ENCODE measurements at places on chromosomes 4 and X.
A peak's percentile ranks its signal among the peaks of the same experiment; 100 is the strongest.

DNA sequence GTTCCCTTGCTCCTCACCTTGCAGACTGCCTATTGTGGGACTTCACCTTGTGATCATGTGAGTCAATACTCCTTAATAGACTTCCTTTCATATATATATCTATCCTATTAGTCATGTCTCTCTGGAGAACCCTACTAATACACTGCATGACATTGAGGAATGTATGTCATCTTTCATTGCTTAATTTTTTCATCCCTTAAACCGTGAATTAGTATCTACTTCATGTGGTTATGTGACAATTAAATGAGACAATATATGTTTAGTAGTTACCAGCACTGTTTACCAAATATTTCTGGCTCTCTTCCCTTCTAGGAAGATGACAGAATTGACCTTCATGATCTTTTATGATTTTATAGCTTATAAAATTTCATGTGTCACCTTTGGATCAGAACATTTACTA, 759.5 kb downstream of the GRXCR1 start:
- no peak for DNase-seq

- DNase-seq: no peak
Observed at GRCh38 chr4:48212165-48212564, 57.5 kb downstream of the TEC start.

GRCh38 chrX:119223783-119224182, 12.3 kb upstream of the PGRMC1 start:
- DNase-seq: no peak

DNA sequence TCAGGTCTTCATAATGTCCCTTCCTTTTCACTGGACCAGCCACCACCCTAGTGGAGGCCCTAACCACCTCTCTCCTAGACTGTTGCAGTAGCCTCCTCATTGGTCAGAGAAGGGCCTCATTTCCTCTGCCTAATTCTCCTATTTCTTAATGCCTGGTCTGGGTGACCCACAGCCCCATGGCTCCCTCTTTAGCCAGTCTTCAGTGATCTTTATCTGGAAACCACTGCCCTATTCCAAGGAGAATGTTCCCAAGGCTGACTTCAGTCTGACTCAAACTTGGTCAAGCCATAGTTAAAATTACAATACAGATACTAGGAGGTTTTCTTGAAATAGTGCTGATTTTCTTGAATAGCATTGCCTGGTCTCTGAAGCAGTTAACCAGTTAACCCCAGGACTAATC, 53.6 kb upstream of the PRPS1 start:
- peak; percentile 62 for DNase-seq

DNA sequence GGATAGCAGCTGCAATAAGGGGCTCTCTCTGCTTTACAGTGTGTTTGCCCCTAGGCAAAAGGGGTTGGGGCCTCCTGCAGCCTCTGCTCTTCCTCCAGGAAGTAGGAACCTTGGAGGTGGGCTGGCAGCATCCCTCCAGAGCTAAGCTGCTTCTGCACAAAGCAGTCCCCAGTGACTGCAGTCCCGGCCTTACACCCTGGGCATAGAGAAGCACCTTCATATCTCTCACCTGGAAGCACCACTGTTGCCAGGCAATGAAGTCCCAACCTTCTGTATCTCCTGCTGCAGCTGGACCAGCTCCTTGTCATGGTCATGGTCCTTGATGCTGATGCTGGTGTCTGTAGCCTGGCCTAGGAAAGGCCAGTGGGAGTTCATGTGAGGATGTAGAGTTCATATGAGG, 171.1 kb upstream of the TET2 start:
- no peak for DNase-seq

DNA sequence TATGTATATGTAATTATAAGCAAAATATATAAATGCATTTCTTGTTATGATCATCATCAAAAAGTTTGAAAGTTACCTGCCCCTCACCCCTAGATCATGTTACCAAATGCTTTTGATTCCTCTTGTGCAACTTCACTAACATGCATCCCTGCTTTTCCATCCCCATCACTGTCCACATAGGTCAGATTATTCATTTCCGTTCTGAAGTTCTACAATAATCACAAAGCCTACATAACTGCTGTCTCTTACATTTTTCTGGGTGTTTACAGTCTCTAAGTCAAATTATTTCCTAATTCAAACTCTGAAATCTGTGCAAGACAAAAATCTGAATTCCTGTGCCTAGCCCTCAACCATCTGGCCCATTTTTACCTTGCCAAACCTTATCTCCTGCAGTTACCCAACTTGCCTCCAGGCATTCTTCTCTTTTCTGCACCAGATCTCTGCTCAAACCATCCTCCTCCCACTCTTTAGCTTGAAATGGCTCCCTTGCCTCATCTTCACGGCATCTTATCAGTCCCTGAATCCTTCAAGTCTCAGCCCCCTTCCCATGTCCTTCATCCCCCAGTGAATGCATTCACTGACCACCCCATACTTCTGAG, 42.4 kb upstream of the SLC39A8 start:
- no peak for DNase-seq

DNA sequence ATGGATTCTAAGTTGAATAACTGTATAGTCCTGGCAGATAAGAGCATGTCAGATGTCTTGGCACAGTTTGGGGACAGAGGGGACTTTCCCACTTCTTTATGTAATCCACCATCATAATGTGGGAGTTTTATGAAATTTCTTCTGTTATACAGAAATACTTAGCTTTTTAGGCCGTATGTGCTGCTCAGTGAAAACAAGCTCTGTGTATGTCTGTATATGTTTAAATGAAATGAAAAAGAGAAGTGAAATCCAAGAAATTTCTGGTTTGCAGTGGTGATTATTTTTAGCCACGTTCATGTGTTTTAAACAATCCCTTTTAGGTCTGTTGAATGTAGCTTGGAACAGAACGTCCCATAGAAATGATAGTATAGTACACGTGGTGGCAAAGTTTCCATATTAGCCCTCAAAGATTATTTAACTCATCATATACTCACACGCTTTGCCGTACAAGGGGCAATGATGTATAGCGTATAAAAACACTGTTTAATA, 41.0 kb downstream of the GAB1 start:
- DNase-seq: no peak

GRCh38 chr4:77007358-77008230, 58.0 kb downstream of the SEPTIN11 start:
- peak; percentile 78 for DNase-seq

GRCh38 chr4:32745351-32745750, 2025.2 kb downstream of the PCDH7 start:
- no peak for DNase-seq

DNA sequence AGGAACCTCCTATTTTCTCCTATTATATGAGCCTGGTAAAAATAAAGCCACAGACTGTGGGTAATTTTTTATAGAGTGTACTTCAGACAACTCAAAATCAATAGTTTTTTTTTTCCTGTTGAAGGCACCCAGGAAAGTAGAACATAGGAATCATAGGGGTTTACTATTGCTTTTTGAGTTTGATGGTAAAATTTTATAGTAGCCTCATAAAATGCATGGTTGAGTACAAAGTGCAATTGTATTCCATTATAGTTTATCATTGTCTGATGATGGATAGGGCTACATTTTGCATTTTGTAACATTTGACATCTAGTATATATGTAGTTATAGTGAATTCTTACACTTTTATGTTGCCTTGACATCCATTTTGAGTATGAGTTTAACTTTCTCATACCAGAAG, 455.0 kb downstream of the STIM2 start:
- DNase-seq: no peak

DNA sequence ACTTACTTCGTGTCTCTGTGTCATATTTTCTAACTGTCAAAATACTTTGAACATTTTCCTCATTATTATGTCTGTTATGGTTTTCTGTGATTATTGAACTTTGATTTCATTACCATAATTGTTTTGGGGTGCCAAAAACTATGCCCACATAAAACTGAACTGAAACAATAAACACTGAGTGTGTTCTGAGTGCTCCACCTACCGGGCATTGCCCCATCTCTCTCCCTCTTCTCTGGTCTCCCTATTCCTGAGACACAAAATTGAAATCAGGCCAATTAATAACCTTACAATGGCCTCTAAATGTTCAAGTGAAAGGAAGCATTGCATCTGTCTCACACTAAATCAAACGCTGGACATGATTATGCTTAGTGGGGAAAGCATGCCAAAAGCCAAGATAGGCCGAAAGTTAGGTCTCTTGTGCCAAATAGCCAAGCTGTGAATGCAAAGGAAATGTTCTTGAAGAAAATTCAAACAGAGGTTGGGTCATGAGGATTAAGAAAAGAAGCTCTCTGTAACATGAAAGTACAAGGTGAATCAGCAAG, 972.3 kb downstream of the PCDH7 start:
- no peak for DNase-seq

- no peak for DNase-seq
Observed at GRCh38 chr4:163566257-163566796, 71.8 kb downstream of the TMA16 start.

DNA sequence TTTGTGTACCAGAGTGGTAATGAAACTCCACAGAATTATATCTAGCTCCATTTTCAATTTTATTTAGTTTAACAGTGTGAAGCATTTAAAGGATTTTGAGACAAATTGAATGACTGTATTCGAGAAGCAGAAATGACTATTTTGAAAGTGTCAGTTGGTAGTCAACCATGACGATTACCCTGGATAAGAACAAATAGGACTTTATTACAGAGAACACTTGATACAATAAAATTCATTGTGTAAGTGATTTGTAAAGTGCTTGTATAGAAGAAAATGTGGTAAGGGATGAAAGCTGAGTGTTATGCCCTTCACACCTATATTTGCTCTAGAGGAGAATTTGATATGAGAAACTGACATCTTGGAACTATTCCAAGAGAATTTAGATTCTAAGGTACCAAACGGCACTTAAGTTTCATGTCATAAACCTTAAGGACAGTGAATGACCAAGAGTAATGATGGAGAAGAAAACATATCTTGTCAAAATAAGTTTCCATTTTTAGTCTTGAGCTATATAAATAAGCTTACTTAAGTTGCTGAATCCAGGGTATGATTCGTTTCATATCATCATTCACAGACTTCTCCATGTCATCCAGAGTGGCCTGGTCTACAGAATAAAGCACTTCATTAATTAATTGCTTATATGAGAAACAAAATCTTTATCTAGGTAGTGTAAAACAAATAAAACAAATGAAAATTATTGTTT, 34.6 kb downstream of the MED14 start:
- DNase-seq: no peak
